ENCODE measurements at places on chromosomes 13 and 19.

GRCh38 chr13:110407021-110407420 is 99.9 kb downstream of the COL4A2 start:
- peak overlapping the region; percentile 49 for H3K27ac ChIP-seq
- no peak overlapping the region for H3K4me3 ChIP-seq
- H3K4me1 ChIP-seq, result peaks cover 21% of the 10 kb centered on the region

DNA sequence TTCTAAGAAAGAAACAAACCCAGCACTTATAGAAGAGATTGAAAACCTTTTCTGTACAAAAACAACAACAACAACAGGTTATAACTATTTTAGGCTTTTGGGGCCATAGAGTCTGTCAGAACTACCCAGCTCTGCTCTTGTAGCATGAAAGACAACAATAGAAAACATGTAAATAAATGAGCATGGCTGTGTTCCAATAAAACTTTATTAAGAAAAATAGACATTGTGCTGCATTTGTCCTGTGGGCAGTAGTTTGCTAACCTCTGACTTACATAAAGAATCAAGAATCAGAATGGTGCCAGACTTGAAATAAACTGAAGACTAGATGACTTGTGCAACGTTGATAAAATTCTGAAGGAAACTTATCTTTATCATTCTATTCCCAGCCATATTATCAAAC is 617.5 kb downstream of the DIAPH3 start:
- DNase-seq, result no peak
- no peak overlapping the region for H3K27ac ChIP-seq
- no peaks in the 10 kb centered on the region for H3K27me3 ChIP-seq
- H3K4me3 ChIP-seq, result no peak overlapping the region
- peaks cover 21% of the 10 kb centered on the region for H3K4me1 ChIP-seq

DNA sequence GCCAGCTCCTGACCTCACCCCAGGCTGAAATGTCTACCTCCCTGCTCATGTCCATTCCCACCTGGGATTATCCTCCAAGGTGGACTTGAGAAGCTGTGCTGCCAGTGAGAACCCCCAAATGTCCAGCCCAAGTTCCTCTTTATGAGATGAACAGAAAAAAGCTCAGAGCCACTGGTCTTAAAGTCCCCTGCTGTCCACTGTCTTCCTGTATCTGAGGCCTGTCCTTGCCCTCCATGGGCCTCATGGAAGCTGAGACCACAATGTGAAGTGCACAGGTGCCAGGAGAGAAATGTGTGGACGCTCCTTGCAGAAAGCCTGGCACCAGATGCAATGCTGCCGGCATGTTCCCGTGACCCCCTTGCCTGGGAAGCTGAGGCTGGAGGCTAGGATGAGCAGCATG is 3.3 kb upstream of the AMER2 start:
- no peak overlapping the region for H3K4me3 ChIP-seq
- no peaks in the 10 kb centered on the region for H3K36me3 ChIP-seq
- H3K27me3 ChIP-seq, result peaks cover 61% of the 10 kb centered on the region
- H3K27ac ChIP-seq, result no peak overlapping the region
- peaks cover 31% of the 10 kb centered on the region for H3K4me1 ChIP-seq

GRCh38 chr19:49831592-49831991 is 13.5 kb downstream of the MED25 start:
- no peak overlapping the region for H3K4me3 ChIP-seq
- DNase-seq, result no peak
- H3K4me1 ChIP-seq, result no peaks in the 10 kb centered on the region
- H3K27ac ChIP-seq, result no peak overlapping the region

All from WTC11 (cell line).